Stimulated activated CD4-positive, alpha-beta T cell treated with anti-CD3 and anti-CD28 coated beads, TNF-alpha, amount 100 ng/mL, for 1 hour (primary cell): ENCODE measurements at places on chromosomes 3 and 15.

DNA sequence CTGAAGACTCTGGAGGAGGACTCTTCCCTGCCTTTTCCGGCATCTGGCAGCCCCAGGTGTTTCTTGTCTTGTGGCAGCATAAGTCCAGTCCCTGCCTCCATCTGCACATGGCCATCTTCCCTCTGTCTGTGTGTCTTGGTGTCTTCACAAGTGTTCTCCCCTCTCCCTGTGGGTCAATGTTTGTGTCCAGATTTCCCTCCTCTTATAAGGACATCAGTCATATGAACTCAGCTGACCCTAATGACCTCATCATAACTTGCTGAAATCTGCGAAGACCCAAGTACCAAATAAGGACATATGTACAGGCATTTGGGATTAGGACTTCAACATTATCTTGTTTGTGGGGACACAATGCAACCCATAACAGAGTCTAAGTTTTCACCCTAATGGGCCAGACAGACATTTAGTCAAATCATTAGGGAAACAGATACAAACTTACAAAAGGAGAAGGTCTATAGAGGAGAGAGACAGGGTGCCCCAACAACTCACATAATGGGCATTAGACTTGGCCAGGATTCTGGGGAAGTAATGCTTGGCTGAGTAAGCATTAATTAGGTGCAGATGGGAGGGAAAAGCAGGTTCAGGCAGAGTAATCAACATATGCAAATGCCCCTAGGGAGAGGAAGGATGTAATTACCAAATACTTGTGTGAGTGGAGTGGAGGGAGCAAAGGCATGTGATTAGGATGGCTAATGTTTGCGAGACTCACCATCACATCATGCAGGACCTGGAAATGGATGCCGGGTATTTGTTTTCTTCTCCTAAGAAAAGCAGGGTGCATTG is 372.8 kb upstream of the TBL1XR1 start:
- DNase-seq, result no peak

- DNase-seq, result no peak
Observed at GRCh38 chr15:47301481-47301880, 415.8 kb upstream of the SEMA6D start.

DNA sequence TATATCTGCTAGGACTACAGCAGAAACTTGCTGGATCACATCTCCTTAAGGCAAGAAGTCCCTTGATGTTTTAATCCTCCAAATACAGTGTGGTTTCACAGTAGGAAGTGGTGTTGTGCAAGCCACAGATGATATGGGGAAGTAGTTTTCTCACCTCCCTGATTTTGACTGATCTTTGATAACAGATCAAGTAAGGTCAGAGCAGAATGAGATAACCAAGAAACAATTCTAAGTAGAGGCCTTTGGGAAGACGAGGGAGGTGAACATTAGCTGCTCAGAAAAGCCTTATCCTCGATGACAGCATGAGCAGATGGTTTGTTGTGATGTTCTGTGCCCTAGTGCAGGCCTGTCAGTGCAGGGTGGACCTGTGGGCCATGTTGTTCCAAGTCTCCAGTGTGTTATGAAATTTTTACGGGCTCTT is 61.3 kb downstream of the RIOX2 start:
- DNase-seq, result no peak

GRCh38 chr3:85171976-85172375 is 213.2 kb downstream of the CADM2 start:
- no peak for DNase-seq

DNA sequence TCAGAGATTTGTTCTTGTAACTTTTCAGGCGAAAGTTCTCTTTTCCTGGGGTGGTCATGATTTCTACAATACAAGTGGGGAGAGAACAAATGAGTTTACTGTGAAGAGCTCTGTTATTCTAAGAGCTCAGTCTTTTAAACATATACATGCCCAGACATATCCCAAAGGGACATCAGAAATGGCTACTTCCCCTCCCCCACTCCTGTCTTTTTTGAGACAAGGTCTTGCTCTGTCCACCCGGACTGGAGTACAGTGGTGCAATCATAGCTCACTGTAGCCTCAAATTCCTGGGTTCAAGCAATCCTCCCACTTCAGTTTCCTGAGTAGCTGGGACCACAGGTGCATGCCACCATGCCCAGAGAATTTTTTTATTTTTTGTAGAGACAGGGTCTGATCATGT is 18.2 kb downstream of the KPNA1 start:
- no peak for DNase-seq

DNA sequence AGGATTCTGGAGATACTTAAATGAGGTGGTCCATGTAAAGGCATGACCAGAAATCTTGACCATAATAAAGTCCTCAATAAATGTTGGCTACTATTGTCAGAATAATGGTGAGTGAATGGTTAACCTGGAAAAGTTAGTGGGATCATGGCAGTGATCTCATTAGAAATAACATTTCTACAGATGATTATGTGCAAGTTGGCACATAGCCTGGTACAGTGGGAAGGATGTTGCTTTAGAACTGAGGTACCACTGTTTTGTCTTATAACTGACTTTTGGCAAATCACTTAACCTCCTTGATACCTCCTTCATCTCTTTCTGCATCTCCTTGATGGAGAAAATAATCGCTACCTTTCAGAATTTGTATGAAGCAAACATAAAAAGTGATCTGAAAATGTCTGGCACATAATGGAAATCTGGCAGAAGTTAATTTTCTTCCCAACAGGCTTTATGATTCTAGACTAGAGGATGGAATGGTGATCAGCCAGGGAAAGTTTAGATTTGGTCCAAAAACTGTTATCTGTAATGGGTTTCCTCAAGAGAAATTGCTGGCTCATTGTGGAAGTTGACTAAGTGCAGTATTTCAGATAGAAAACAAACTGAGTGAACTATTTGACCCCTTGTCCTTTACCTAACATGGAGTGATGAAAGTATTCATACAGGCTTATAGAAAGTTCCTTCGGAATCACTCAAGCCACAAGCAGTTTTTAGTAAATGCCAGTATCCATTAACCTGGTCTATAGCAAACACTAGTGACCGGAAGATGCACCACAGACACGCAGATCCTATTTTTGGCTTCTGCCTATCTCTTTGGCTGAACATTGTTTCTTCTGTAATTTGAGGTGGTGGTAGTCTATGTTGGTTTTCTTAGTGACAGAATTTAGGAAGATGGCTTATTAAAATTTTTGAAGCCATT is 449.6 kb upstream of the TGFBR2 start:
- no peak for DNase-seq

DNA sequence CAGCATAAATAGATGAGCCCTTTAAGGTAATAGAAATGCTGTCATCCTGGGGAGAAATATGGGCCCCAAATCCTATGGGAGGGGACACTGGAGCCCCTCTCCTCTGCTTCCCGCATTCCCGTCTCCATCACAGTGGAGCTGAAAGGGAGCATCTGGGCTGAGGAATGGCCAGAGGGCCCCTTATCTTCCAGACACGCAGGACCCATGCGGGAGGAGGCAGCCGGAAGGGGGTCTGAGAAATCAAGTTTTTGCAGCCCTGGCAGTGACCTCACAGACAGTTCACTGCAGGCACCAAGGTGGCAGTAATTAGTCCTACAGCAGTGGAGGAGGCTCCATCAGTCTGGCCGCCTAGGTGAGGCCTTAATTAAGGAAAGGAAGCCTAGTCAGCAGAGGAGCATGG is 80.2 kb downstream of the RAB11A start:
- no peak for DNase-seq

GRCh38 chr3:194908972-194909371 is 223.3 kb downstream of the FAM43A start:
- no peak for DNase-seq

- no peak for DNase-seq
Observed at GRCh38 chr3:102733791-102734563, 299.2 kb downstream of the ZPLD1 start.

GRCh38 chr3:60056404-60056803 is 1006.6 kb upstream of the CFAP20DC start:
- DNase-seq, result no peak
